Activated T-helper 1 cell treated with Interleukin-2 at 50 U/mL for 16 hours (primary cell): ENCODE measurements at places on chromosomes 2 and 18.

- no peak for DNase-seq
Measured at GRCh38 chr18:24111936-24112335, 26.9 kb upstream of the CABYR start.

DNA sequence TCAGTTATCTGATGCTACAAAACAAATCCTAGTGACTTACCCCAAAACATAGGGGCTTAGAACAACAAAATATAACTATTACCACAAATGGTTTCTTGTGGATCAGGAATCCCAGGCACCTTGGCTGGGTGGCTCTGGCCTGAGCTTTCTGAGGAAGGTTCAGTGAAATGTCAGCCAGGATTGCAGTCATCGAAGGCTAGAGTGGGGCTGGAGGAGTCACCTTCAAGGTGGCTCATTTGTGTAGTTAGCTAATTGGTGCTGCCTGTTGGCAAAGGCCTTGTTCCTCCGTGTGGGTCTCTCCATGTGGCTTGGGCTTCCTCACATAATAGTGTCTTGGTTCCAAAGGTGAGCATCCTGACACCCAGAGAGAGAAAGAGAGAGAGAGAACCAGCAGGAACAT lies 57.4 kb downstream of the COPS8 start:
- no peak for DNase-seq

GRCh38 chr18:74806700-74807416 lies 209.2 kb downstream of the ZNF407 start:
- no peak for DNase-seq

GRCh38 chr2:37367984-37368383 lies 23.6 kb downstream of the QPCT start:
- no peak for DNase-seq
